ENCODE measurements at places on chromosomes 3 and 15. TPM values are rescaled to one million over a fixed set of nuclear protein-coding genes. Genes with fewer than 3 reads are reported as not detected.

GPR62 gene
- total RNA-seq = not detected

PLAAT1 gene
- total RNA-seq = 2.1 TPM

TPRA1 gene
- total RNA-seq = 76.6 TPM

MKRN2OS gene
- total RNA-seq = 0.23 TPM

CP gene
- total RNA-seq = not detected

CISH gene
- total RNA-seq = 3.8 TPM

RNF168 gene
- total RNA-seq = 17.5 TPM

GPR87 gene
- total RNA-seq = 5.0 TPM

CCPG1 gene
- 17.6 TPM for total RNA-seq

CDAN1 gene
- total RNA-seq = 16.4 TPM

CCDC66 gene
- 3.5 TPM for total RNA-seq

KBTBD8 gene
- 1.8 TPM for total RNA-seq

ATP10A gene
- 13.2 TPM for total RNA-seq

TEX55 gene
- total RNA-seq = 0.06 TPM

THSD4 gene
- total RNA-seq = 73.5 TPM

UBAP1L gene
- 0.07 TPM for total RNA-seq

SENP8 gene
- total RNA-seq = 1.2 TPM

Data from epithelial cell of proximal tubule (primary cell).